ENCODE measurements at places on chromosomes 13 and 19.

DNA sequence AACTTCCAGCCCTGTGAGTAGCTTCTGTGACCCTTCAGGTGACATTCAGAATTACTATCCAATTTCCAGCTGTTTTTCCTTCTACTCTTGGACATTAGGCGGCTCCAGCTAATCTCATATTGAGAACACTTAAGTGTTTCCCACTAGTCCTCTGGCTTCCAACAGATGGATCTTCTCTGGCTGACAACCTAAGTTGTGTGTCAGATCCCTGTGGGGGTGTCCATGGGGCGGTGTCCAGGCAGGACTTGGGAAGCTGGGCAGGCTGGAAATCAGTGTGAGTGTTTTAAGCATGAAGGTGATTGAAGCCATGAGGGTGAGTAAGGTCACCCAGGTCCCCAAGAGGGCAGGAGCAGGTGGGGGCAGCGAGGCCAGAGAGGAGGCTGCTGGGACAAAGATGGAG is 10.1 kb downstream of the CNOT3 start:
- DNase-seq, result no peak

DNA sequence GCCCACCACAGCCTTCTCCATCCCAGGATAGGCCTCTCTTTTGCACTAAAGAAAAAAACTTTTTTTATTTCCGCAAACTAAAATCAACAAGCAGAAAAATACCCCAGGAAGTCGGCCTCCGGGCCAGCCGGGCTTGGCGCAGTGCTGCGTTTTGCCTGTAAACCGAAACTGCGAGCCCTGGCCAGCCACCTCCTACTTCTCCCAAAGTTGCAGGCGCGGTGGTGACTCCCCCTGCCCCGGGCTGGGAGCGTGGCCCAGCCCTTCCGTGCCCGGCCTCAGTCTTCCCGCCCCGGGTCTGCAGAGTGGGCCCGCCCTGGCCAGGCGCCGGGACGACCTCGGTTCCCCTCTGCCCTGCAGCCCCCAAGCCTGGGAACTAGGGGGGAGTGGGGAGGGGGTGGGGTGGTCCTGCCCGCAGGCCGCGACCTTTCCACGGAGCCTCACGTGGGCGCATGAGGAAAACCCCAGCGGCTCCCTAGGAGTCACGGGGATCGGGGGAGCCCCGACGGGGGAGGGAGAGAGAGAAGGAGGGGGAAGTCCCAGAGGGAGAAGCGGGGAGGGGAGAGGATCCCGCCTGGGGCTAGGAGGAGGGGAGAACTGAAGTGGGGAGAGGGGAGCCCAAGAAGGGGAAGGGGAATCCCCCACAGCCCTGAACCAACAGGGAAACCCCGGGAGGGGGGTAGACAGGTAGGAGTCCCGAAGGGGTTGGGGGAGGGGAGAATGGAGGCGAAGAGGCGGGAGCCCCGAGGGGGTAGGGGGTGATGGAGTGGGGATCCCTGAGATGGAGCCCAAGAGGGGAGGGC is 3.0 kb downstream of the GADD45B start:
- DNase-seq, result peak; percentile 83

DNA sequence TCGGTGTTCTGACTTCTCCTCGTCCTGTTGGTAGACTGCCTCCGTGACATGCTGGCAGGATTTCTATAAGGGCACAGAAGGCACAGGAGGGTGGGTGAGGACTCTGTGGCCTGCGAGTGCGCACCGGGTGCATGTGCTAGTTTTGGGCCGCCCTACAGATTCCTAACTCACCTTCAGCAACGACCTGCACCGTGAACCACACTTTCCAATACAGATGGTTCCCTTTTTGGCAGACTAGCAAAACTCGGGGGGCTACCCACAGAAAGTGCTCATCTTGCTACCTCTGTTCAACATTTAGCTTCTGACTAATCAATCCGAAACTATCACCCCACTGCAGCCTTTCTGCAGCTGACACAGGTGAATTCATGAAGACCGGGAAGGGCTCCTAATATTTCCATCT is 14.1 kb upstream of the AMER2 start:
- DNase-seq, result no peak

DNA sequence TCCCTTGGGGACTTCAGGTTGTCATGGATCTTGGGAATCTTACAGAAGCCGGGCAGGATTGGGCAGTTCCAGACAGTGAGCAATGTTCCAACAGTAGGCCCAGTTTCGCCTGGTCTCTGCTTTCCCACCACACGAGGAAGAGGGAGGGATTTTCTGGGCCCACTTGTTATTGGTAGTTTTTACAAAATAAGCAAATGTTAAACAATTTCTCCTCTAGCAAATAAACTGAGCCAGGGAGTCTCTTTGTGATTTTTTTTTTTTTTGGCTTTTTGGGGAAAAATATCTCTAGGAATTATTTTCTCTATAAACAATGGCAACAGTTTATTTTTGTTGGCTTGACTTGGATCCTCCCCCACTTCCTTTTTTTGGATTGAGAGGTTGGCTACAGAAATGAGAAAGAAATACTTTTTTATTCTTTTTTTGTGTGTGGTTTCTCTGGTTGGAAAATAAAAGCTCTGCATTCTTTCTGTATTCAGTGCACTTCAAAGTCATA is 89.3 kb downstream of the TM9SF2 start:
- no peak for DNase-seq

DNA sequence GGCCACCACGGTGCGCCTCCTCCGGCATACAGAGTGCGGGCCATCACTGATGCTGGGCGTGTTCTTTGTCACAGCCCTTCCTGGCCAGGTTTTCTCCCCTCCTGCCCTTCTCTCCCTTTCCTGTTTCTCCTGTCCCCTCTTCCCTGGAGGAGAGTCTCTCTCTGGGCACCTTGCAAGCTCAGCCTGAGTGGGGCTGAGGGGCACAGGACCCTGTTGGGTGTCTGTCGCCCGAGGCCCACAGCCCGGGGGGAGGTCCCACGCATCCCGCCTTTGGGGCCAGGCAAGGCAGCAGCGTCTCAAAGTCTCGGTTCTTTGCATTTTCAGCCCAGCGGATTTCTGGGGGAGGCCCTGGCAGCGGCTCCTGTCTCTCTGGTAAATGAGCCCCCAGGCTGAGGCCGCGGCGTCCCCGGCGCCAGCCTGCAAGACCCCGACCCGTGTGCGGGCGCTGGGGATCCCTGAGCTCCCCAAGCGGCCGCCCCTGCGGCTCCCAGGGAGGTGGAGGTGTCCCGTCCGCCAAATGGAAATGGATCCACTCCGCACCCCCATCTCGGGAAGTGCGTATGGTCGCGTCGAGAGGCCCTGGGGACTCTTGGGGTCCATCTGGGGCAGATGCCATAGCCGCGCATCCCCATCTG is 47.2 kb downstream of the COMP start:
- no peak for DNase-seq

- DNase-seq, result no peak
These were observed 681 bp downstream of the SLC5A5 start for GRCh38 chr19:17872251-17873001.

GRCh38 chr13:25217023-25217885 is 45.2 kb upstream of the AMER2 start:
- no peak for DNase-seq

Data from body of pancreas (tissue), 4 donors.